Hippocampal formation (tissue), 2 donors: ENCODE measurements at places on chromosomes 2 and 18.

- no peak for DNase-seq
These were observed 93.3 kb upstream of the ALKAL2 start for GRCh38 chr2:381181-381580.

DNA sequence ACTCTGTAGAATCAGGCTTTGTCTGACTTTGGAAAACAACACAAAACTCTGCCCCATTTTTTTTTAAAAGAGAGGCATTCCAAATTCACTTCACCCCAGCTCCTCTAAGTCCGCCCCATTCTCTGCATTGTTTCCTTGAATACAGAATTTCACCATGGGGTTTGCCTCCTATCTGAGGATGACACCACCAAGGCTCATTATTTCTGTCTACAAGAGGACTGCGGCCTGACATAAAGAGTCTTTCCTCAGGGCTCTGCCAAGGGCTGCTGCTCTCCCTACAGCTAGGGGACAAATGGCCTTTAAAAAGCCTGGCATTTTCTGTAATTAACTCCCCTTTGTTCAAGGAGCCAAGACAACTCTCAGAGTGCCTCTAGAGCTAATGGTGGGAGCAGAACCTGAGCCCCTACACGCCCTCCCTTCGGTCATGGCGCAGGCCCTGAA is 4.6 kb downstream of the CHST10 start:
- DNase-seq = peak; percentile 30

DNA sequence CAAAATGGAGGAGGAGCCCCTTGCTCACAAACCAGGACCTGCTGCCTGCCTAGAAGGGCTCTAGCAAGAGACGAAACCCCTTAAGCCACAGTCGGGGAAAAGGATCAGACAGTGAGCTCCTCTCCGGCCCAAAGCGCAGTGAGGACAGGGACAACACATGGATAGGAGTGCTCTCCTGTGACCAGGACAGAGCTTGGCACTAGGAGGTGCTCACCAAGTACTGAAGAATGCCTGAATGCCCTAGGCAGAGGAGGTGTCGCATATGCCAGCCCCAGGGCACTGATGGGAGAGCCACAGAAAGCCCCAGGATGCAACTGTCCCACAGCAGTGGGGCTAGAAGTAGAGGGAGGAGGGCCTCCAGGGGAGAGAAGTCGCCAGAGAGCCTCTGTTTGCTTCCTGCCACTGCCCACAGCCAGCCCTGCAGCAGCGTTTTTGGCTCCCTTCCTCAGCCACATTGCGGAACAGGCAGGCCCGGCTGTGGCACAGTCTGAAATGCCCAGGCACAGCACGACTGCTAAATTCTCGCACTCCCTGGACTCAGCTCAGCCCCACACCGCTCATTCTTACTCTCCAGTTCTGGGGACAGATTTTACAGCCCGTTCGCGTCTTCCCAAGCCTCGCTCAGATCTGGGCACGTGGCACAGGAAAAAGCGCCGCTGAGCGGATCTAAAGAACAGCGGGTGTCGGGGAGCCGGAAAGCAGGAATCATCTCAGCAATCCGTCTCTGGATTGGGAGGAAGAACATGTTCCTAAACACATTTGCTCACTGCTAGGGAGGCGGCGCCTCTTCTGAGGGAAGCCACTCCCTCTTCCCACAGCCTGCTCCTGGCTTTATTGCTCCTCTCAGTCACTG is 98.7 kb upstream of the POU3F3 start:
- peak; percentile 77 for DNase-seq

- DNase-seq = peak; percentile 64
These were observed 181.4 kb downstream of the SMAD2 start for GRCh38 chr18:47748847-47749599.

DNA sequence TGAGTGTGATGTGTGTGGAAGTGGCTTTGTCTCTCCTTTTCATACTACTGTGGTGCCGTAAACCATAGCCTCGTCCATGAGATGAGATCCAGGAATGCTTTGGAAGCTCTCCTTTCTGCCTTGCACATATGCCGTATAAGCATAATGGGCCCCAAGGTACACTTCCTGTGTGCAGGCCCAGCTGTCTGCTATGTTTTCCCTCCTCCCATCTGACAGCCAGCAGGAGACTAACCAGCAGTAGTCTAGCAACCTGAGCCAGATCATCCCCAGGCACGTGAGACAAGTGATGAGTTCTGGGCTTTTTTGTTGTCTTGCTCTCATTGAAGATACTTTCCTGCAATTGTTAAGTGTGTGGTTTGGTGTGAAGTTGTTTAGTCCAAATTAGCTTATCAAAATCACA is 555.5 kb upstream of the LRRTM4 start:
- no peak for DNase-seq

- DNase-seq = no peak
These were observed 841.5 kb upstream of the FANCL start for GRCh38 chr2:59082657-59083056.

GRCh38 chr2:205024822-205025518 is 479.7 kb downstream of the PARD3B start:
- peak; percentile 53 for DNase-seq

- DNase-seq = no peak
These were observed 85.3 kb upstream of the ITGA6 start for GRCh38 chr2:172342078-172342477.

DNA sequence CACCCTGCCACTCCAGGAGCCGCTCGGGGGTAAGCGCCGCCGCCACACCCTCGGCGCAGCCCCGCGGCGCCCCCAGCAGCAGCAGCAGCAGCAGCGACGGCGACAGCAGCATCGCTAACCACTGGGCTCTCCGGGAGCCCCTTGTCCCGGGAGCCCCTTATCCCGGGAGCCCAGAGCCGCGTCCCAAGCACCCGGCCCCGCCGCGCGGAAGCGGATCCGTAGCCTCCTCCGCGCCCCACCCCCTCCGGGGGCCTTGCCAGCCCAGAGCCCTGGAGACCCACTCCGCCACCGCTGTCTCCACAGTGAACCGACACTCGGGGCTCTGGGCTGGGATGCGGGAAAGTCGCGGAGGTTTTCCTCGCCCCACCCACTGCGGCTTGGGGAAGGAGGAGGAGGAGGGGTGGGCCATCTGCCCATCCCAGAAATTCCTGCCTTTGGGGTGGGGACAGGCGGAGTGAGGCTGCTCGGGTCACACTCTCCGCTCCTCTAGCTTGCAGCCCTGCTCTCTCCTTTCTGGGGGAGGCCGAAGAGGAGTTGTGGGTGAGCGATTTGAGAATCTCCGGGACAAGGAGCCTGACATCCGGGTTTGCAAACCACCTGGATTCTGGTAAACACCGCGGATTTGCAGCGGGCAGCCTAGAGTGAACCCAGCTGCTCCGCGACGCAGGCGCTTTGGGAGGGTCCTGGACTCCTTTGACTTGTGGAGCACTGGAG is at the start of gene PLA2R1:
Gene PLA2R1, minus strand, starts transcription at position 324 of the 714 bp plus-strand sequence. Its CDS starts 212 bp downstream, at position 112.
- DNase-seq = no peak

DNA sequence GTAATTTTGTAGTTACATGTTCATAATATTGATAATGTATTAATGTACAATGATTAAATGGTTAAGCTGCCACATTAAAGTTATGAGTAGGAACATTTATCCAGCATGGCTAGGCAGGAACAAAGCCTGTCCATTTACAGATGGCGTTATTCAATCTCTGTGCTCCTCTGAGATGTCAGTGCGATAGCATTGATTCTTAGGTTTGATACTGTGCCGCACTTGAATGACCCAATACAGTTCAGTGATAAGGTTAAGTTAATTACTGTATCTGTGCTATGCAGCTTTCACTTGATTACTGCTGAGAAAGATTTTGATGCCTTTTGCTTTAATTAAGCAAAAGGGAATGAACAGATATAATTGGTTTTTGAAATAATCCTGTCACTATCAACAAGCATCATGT is 111.8 kb downstream of the ZNF407 start:
- DNase-seq = no peak

GRCh38 chr2:28678944-28679343 is 72.7 kb upstream of the PPP1CB start:
- DNase-seq = no peak

DNA sequence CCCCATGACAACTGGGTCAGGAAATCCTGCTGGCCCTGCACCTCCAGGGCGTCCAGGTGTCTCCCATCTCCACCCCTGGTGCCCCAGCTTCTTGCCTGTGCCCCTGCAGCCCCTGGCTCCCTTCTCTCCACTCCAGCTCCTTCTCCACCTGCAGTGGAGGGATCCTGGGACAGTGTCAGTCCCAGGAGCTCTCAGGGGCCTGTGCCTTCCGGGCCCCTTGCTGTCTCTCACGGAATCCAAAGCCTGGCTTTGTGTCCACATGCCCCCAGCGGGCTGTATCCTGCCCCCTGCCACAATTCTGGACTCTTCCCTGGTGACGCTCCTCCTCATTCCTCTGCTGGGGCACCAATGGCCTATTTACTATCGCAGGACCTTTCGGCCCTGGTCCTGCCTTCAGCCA is 58.2 kb downstream of the MYT1L start:
- DNase-seq = no peak

GRCh38 chr18:25982961-25983360 is 107.5 kb downstream of the SS18 start:
- DNase-seq = no peak

DNA sequence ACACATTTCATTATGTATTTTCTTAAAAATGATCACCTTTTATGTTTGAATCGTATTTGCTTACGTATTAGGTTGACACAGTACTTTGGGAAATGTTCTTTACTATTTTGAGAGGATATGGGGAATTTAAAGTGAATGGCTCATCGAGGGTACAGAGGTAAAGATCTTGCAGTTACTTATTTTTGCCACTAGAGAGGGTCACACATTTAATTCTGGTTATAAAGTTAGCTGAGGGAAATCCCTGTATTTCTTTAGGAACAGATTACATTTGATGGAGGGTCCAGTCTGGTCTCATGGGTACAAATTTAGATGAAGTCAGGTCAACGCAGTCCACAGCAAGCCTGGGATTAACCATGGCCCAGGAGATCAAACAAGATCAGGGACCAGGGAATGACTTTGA is 24.5 kb downstream of the DYNC2LI1 start:
- DNase-seq = no peak

- no peak for DNase-seq
These were observed 16.3 kb upstream of the CCDC68 start for GRCh38 chr18:54975598-54975997.

GRCh38 chr2:22454826-22455485 is 930.0 kb upstream of the KLHL29 start:
- DNase-seq = no peak

- DNase-seq = no peak
These were observed 33.7 kb upstream of the ACVR1C start for GRCh38 chr2:157662401-157662800.

- DNase-seq = no peak
These were observed 94.3 kb downstream of the NFATC1 start for GRCh38 chr18:79489899-79490625.

- no peak for DNase-seq
These were observed 11.5 kb upstream of the CELF4 start for GRCh38 chr18:37577051-37577611.

DNA sequence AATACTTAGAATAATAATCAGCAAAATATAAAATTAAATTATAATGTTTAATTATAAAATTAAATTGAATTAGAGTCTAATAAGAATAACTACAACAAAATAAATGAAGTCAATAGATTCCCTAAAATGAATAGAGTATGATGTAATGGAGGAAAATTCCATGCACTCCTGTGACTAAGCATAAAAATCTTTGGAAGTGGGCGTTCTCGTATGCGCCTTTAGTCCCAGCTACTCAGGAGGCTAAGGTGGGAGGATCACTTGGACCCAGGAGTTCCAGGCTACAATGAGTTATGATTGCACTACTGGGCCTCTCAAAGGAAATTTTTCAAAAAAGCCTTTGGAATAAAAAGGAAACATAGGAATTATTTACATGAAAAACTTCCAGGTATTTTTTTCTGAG is 955.4 kb upstream of the POU3F3 start:
- no peak for DNase-seq

DNA sequence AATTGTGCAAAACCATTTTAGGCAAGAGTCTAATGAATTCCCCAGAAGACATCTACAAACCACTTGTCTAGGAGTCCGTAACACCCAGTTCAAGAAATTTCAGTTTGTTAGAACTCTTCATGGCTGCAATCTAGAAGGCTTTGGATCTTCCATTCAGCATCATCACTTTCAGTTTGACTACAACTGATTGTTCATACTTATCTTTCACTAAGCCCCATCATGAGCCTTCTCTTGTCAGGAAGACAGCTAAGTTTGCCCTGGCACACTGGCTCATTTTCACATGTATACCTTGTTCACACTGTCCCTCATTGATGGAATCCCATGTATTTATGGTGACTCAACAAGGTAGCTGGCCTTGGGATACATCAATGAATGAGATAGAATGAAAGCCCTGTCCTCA is 898.4 kb upstream of the CELF4 start:
- DNase-seq = no peak

GRCh38 chr18:60984510-60984909 is 348.7 kb upstream of the CDH20 start:
- no peak for DNase-seq

GRCh38 chr2:159959136-159959535 is 103.3 kb downstream of the PLA2R1 start:
- no peak for DNase-seq

GRCh38 chr18:24600076-24600654 is 139.7 kb downstream of the HRH4 start:
- DNase-seq = peak; percentile 59

DNA sequence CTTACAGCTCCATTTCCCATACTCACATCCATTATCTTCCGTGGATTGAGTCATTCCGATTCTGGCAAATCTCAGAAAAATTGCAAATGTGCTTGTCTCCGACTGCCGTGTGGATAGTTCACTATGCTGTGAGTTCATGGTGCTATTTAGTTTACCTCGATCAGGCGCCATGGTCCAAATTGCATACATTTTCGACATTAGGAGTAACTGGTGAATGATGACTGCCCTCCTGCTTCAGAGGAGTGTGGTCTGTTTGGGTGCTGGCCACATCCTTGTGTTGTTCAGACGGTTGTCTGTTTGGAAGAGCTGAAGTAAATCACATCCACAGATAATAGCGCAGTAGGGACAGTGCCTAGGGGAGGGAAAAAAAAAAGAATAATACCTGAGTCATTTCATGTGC is 439.5 kb downstream of the ZNF516 start:
- no peak for DNase-seq

DNA sequence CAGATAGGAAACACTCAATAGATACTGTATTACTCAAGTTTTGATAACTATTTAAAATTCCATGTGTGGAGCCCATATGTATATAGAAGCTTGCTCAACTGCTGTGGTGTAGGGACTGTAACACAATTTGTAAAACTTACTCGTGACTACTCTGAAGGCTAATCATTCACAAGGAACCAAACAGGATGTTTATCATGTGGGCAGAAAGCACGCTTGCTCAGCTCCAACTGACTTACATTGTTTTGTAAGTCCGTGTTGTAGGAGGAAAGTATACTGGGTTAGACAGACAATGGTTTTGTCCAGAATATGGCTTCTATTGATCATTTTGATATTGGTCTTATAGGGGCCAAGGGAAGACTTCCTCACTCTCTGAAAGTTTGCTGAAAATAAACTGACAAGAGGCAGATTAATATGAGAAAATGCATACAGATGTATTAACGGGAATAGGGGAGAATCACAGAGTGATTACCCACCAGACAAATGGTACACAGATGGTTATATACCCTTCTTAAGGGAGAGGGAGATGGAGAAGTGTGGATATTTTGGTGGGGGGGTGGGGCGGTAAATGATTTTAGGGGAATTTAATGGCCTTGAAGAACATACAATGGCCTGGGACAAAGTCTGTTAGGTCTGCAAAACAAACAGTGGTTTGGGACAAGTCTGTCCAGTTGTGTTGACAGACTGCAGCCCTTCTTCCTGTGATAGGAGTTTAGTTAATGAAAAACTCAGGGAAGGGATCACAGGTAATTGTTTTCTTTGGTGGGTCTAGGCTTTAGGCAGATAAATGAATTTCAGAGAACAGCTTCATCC is 259.3 kb upstream of the SP5 start:
- no peak for DNase-seq

GRCh38 chr2:76039505-76039904 is 328.8 kb upstream of the GCFC2 start:
- no peak for DNase-seq

- DNase-seq = no peak
These were observed 789.4 kb downstream of the LRP1B start for GRCh38 chr2:141341444-141341843.
